ENCODE measurements at places on chromosomes 1 and 21. TPM values are rescaled to one million over a fixed set of nuclear protein-coding genes. Genes with fewer than 3 reads are reported as not detected.
A peak's percentile ranks its signal among the peaks of the same experiment; 100 is the strongest.

CD2 gene
- 258 TPM for total RNA-seq

KIAA1614 gene
- 0.22 TPM for total RNA-seq

DNA sequence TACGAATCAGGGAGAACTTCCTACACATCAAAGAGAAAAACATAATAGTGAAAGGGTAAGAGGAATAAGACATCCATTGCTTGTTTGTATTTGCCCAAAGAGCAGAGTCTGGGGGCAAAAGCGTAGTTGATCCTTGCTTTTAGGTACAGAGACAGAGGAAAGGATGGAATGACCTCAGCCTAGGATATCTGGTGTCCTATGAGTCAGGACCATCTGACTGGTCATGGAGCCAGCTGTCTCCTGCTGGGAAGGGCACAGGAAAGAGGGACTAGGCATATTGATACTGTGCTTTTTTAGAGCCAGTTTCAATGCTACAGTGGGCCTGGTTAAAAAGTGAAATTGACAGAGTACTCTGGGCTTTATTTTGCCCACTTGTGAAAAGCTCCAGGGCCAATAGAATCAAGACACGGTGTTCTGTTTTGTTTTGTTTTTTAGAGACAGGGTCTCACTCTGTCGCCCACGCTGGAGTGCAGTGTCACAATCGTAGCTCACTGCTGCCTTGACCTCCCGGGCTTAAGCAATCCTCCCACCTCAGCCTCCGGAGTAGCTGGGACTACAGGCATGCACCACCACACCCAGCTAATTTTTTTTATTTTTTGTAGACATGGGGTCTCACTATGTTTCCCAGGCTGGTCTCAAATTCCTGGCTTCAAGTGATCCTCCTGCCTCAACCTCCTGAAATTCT lies 3.2 kb downstream of the PLEKHO1 start:
- no peak for DNase-seq
- no peak overlapping the region for H3K4me3 ChIP-seq
- H3K4me1 ChIP-seq = peaks cover 62% of the 10 kb centered on the region
- peak overlapping the region; percentile 43 for H3K27ac ChIP-seq

GRCh38 chr1:29584362-29584761 lies 348.0 kb downstream of the PTPRU start:
- H3K27me3 ChIP-seq = peaks cover 5% of the 10 kb centered on the region
- no peaks in the 10 kb centered on the region for H3K4me1 ChIP-seq
- H3K4me3 ChIP-seq = no peak overlapping the region
- H3K27ac ChIP-seq = no peak overlapping the region
- H3K36me3 ChIP-seq = no peaks in the 10 kb centered on the region
- no peak for DNase-seq
